ENCODE measurements at places on chromosomes 13 and 19.

DNA sequence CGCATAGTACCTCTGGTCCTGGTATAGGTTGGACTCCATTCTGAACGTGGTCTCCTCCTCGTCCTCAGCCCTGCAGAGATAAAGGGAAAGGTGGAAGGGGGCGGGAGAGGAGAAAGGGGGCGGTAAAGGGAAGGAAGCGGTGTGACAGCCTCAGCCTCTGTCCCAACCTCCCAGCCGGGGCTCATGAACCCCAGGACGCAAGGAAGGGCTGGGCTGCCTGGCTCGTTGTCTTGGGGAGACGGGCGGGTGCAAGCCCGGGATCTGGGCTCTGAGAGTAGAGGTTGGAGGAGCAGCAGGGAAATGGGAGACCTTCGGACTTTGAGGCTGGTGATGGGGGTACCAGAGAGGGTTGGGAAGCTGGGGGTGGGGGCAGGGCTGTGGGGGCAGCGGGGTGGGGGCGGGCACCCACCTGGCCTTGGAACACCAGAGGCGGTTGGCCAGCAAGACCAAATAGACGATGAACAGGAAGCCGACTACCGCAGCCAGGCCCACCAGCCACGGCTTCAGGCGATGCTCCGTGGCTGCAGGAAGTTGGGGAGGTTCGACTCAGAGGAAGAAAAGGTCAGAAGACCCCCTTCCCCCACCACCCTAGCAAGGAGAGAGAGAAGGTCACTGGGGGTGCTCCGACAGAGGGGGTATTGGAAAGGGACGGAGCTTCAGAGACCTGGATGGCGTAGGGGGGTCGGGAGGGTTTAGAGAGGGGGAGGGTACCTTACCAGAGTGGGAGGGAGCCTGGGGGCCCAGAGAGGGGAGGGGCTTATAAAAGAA lies 1.7 kb downstream of the SMIM24 start:
- DNase-seq = no peak

DNA sequence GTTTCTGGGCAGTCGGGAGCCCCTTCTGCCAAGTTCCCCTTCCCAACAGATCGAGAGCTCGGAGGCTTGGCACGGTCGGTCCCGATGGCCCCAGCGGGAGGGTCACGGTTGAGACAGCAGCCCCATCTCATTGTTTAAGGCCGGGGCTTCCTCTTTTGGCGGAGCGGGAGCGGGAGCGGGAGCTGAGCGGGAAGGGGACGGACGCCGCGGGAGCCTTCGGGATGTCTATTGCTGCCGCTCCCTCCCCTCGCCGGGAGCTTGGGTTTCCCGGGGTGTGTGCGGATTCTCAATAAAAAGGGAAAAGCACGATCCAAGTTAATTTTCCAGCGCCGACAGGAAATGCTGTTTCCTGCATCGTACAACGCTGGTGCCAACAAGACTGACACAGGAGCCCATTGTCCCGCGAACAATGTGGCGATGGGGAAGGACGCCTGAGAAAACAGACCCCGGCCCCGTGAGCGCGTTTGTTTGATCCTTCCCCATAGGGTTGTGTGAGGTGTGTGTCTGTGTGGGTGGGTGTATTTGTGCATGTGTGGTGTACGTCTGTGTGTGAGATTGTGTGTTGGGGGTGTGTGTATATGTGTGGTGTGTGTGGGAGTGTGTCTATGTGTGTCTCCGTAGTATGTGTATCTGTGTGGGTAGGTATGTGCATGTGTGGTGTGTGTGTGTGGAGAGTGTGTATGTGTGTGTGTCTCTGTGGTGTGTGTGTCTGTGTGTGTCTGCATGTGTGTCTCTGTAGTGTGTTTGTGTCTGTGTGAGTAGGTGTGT lies 36.3 kb upstream of the FLT1 start:
- DNase-seq = no peak

DNA sequence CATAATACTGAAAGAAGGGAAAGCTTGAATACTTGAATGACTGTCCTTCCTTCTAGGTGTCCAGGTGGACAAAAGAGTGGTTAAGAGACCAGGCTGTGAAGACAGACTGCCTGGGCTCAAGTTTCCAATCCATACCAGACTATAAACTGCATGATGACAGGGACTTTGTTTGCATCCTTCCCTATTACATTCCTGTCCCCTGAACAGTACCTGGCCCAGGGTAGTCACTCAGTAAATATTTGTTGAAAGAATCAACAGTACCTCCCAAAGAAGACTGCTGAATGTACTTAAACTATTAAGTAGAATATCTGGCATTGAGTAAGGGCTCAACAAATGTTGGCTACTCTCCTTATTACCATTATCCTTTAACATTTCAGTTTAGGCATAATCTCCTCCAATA lies 29.7 kb downstream of the MIPEP start:
- no peak for DNase-seq

DNA sequence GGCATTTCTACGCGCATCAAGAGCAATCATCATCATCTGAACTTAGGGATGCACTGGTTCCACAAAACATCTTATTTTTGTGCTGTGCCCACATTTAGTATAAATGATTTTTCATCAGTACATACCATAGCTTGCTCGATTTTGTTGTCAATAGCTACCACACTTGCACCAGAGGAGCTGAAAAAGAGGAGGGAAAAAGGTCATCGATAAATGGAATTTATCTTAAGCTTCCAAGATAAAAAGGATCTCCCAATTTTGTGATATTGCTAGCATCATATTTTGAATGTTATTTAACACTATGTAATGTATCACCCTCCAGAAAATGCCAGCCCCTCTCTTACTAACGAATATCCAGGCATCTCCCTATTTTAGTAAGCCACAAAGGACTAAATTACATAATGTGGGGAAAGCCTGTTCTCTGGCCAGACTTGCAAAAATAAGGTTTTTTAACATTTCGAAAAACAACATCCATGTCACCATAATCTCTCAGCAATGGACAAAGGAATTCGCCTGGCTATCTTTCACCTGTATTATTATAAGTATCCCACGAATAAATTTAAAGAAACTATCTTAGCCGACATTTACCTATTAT lies 62.4 kb downstream of the SERP2 start:
- DNase-seq = no peak

GRCh38 chr13:98571955-98572662 lies 4.8 kb downstream of the STK24 start:
- DNase-seq = no peak

DNA sequence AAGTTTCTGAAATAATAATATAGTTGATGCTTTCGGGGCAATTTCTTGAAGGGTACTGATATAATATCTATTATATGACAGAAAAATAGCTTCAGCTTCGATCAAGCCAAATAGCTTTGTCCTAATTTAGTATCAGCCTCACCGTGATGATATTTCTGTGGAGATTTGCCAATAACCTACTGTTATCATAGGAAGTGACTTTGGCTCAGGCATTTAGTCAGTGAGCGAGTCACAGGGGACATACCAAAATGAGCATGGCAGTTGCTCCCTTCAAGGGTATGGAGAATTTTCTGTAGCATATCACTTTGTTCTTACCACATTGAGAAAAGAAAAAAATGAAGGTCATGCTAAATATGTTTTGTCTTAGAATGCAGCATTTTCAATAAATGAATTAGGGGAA lies 767.6 kb upstream of the SLITRK1 start:
- no peak for DNase-seq
